NCI-H524 treated with DMSO at 0.1 percent for 48 hours (cell line): ENCODE measurements at places on chromosomes 1 and 21.

DNA sequence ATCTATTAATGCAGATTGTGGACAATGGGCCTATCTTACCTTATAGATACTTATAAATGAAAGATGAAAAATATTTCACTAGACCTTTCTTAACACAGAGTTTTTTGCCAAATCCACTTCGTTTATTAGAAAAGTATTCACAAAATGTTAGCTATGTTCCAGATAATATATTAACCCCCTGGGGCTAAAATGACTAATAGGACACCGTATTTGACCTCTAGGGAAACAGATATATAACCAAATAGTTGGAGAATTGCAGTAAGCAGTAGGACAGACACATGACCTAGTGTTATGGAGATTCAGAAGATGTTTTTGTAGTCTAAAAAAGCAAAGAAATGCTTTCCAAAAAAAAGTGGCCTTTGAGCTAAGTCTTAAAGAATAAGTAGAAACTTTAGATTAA, 106.9 kb downstream of the SEC16B start:
- no peak for DNase-seq

GRCh38 chr21:35895598-35895997, 164.7 kb downstream of the SETD4 start:
- no peak for DNase-seq

DNA sequence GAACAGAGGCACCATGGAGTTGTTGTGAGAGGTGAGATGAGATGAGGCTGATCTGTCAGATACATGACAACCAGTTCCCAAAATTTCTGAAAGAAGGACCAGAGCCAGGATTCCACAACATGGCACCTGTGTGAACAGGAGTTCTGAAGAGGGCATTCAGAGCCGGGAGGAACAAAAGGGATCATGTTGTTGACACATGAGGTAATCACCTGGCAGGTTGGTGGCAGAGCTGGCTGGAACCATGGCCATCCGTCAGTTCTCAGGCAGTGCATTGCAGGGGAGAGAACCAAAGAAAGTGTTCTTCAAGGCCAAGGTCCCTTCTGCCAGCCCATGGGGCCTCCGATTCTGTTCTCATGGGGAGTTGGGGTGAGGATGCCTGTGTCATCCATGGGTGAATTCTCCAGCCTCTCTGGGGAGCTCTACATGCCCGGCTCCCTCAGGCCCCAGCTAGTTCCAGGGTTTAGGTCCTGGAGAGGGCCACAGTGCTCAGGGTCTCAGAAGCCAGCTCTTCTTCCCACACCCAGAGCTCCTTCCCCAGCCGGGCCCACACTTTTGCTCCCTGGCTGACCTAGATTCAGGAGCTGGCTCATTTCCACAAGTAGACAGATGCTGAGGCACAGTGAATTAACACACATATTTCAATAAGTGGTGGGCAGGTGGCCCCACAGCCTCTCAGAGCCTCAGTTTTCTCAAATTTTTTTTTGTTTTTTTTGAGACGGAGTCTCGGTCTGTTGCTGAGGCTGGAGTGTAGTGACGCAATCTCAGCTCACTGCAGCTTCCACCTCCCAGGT, 49.1 kb upstream of the CTPS1 start:
- peak; percentile 11 for DNase-seq

- DNase-seq, result no peak
Measured at GRCh38 chr21:35991131-35991530, 69.2 kb downstream of the SETD4 start.

- DNase-seq, result no peak
Measured at GRCh38 chr1:86137436-86137835, 19.1 kb downstream of the COL24A1 start.

DNA sequence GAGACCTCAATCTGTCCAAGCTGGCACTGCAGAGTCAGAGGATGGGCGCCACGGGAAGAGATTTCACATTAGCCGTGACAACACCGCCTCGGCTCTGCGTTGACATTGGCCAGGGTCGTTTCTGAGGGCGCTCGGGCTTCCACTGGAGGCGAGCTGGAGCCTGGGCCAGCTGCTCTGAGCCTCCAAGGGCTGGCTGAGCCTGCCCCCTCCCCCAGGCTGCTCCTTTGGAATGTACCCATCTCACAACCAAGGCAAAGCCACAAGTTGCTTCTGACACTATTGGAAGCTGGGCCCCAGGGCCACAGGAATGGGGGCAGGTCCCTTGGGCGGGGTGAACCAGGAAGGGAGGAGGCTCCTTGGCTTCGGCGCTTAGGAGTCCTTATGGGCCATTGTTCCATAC, 12.7 kb downstream of the GPR3 start:
- DNase-seq, result no peak

DNA sequence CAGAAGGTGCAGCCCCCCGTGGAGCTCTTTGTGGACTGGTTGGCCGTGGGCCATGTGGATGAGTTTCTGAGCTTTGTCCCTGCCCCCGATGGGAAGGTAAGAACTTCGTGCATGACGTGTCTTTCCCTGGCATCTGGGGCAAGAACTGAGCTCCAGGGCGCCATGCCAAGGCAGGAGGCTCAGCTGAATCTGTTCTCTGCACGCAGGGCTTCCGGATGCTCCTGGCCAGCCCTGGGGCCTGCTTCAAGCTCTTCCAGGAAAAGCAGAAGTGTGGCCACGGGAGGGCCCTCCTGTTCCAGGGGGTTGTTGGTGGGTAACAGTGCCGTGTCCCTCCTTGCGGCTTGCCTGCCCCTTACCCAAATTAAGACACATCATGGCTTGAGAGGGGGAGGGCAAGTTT, 27.7 kb downstream of the PADI3 start:
- DNase-seq, result no peak
